ENCODE measurements at places on chromosomes 3 and 15.

DNA sequence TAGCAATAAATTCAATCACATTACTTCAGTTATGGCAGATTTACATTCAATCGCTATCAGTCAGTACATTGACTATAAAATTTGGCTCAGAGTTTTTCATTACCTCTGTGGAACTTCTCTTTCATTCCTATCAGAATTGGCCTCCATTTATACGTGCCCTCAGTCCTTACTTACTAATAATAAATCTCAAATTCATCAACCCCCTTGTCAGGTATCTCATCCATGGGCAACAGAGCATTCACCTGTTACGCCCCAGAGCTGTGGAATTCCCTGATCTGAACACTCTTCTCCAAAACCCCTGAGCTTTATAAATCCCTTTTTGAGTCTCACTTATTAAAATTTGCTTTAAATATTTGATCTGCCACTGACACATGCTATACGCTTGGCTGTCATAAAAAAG, 492.9 kb downstream of the GBE1 start:
- no peak for DNase-seq

DNA sequence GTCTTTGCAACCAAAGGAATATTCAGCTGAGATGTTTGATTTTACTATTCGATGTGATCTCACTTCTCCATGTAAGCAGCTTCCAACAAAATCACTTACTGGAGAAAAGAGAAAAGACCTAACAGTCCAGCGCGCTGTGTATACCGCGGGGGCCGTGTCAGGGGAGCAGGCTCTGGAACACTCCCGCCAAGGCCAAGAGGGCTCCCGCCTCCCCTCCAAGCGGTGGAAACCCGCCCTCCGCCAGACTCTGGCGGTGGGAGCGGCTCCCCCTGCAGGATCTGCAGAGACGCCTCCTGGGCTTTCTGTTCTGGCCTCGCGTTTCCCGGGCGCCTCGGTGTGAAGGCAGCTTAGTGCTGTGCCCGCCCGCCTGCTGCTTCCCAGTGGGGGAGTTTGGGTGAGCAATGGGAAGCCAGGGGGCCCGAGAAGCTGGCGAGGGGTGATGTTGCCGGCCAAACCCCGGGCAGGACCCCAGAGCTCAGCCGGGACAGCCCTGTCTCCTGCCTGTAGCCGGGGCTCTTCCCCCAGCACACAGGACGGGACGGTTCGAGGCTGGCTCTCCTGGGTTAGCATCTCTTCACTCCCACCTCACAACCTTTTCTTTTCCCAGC, 36.3 kb downstream of the CHST14 start:
- DNase-seq: peak; percentile 75

DNA sequence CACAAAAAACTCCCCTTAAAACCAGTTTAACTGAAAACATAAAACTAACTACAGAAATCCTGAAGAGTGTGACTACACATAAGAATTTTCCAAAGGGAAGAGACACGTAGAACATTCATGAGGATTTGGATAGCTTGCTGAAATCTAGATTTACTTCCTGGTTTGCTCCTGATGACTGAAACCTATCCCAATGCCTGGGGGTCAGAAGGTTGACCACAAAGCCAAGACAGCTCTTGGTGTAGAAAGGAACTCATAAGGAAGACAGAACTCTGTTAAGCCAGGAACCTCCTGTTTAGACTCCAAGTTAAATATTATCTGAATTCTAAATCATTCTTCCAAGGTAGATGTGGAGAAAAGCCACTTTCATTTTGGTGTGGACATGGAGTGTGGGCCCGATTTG, 92.8 kb downstream of the TFG start:
- DNase-seq: no peak

- DNase-seq: no peak
These were observed 172.6 kb upstream of the BHLHE40 start for GRCh38 chr3:4806535-4807108.

DNA sequence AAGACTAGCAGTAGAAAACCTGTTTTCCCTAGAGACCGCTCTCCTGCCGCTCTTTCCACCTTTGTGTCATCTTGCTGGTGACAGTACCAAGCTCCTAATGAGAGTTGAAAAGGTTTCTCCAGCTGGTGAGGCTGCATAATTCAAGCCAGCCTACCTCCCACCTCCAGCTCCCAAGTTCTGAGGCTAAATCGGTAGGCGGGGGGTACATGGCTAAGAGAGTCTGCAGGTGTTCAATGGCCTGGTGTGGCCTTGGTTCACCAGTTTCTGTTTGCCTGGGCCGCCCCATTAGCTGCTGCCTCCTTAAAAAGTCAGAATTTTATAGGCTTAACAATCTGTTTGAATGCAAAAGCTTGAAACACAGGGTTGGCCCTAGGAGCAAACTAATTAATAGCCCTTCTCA, 262.8 kb downstream of the SLCO3A1 start:
- peak; percentile 14 for DNase-seq

DNA sequence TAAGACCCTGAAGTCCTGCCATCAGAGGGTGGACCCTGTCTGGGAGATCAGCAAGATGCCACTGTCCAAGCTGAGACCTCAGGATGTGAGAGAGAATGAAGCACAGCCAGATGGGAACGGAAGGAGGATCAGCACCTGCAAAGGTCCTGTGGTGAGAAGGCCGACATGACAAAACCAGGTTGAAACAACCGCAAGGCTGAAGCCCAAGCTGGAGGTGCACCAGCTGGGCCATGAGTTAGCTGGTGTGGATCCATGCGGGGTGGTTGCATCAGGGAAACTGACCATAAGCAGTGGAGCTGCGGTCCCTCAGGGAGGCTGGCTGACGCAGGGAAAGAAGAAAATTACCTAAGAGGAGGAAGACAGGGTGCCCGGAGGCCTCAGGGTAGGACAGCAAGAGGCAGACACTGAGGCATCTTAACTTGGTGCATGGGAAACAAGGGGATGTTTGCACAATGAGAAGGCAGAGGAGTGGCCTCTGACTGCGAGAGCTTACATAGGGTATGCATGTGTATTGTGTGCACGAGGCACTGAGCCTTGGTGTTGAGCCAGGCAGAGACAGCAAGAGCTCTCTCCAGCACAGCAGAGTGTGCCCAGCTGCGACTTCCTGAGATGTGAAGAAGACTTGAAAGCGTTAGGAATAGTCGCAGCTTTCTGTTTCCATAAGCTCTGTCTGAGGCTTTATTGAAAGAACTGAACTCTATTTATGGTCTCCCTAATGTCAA, 497.7 kb downstream of the OCA2 start:
- peak; percentile 60 for DNase-seq

- DNase-seq: no peak
These were observed 6.7 kb downstream of the GK5 start for GRCh38 chr3:142218703-142219102.

GRCh38 chr3:57779666-57780065, 23.6 kb downstream of the SLMAP start:
- no peak for DNase-seq

GRCh38 chr15:66996094-66996493, 69.3 kb upstream of the SMAD3 start:
- DNase-seq: no peak

- DNase-seq: no peak
These were observed 219.3 kb upstream of the COL8A1 start for GRCh38 chr3:99419116-99419515.

- DNase-seq: no peak
These were observed 343.2 kb upstream of the ONECUT1 start for GRCh38 chr15:53133255-53133850.

GRCh38 chr3:62370858-62371719, 2.3 kb downstream of the FEZF2 start:
- no peak for DNase-seq

- DNase-seq: no peak
These were observed 324.7 kb upstream of the SLCO3A1 start for GRCh38 chr15:91528801-91529200.

DNA sequence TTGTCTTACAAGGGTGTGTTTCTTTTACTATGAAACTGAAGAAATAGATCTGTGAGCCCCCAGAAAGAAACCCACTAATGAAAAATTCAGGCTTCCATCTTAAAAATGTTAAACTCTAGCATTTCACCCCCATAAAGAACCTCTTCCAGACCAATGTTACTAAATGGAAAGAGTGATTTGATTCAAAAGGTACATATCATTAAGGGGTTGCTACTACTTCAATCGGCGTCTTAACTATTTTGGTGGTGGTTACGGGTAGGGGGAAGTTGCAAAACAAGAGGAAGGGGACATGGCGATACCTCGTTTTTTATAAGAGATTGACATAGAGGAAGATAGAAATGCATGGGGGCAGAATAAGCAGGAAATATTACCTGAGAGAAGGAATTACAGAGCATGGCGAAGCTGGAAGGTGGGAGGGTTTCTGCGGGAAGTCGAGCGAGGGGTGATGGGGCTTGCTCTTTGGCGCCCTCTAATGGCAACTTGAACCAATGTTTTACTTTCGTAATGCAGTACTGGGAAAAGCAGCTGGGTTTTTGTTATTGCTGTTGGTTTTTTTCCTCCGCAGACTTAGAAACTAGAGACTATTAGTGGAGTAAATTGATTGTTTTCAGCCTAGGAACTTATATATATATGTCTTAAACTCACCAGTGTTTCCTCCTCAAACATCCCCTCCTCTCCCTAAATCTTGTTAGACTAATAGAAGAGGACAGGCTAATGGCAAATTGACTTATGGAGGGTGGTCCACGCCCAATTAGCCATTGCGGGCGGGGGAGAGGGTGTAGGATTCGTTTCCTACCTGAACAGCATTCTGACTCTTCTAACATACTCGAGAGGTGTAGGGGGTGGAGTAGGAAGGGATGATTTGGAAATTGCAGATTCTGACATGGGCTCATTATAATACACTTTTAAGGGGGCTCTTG, 11.3 kb upstream of the SOX2 start:
- DNase-seq: peak; percentile 56

- DNase-seq: no peak
These were observed 121.2 kb upstream of the LSAMP start for GRCh38 chr3:116566478-116566960.

- DNase-seq: peak; percentile 12
These were observed 53.5 kb downstream of the MSL2 start for GRCh38 chr3:136142592-136142991.

DNA sequence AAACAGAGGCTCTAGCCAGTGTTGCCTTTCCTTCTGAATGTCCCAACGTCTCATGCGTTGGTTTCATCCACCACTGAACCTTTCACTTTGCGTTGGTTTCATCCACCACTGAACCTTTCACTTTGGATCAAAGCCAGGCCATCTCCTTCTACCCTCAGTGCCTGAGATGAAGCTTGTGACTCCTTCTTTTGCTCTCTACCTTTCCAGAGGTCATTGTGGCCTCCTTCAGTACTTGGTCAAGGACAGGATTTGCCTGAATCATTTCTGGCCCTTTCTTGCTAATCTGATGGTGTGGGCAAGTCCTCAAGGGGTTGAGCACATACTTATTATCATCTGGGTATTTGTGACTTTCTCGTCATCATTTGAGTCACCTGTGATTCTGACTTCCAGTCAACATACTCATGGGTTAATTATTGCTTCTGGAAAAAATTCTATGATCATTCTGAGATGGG, 50.0 kb downstream of the SELENOT start:
- no peak for DNase-seq

GRCh38 chr3:195238586-195239118, 32.3 kb downstream of the XXYLT1 start:
- no peak for DNase-seq

- no peak for DNase-seq
These were observed 26.3 kb downstream of the GPD1L start for GRCh38 chr3:32132706-32133105.

DNA sequence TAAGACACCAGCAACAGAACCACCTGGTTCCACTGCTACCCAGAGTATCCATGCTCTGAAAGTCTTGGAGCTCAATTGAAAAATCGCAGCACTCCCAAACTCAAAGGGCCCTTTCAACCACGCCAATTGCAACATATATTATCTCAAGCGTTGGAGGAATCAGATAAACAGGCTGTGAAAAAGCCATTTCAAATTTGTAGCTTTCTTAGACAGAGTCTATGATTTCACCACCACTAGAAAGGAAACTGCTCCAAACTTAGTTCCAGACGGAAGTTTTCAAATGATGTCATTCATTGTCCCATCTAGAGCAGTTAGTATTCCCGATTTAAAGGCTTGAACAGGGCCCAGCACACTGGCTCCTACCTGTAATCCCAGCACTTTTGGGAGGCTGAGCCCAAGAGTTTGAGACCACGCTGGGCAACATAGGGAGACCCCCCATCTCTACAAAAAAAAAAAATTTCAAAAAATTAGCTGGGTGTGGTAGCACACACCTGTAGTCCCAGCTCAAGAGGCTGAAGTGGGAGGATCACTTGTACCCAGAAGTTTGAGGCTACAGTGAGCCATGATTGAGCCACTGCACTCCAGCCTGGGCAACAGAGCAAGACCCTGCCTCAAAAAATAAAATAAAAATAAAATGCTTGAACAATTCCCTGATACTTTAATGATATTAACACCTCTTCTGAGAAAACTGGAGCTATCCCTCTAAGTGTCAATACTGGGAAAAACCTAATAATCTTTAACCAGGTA, 16.8 kb downstream of the TNIK start:
- no peak for DNase-seq

DNA sequence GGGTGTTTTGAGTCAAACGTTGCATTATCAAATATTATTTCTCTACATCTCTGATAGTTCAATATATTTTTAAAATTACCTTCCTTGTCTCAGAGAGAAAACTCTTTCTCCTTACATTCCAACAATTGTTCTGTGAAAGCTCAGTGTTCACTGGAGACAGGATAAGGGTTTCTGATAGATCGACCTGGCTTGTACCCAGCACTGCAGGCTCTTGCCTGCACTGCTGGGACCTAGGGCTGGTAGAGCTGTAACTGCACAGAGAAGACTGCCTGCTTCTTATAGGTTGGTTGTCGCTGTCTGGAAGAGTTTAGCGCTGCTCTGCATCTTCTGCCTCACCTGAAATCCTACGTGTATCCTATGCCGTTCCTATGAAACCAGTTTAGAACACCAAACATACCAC, 249.9 kb upstream of the LRTM1 start:
- peak; percentile 6 for DNase-seq

- no peak for DNase-seq
These were observed 787.7 kb downstream of the MCTP2 start for GRCh38 chr15:95018888-95019545.

DNA sequence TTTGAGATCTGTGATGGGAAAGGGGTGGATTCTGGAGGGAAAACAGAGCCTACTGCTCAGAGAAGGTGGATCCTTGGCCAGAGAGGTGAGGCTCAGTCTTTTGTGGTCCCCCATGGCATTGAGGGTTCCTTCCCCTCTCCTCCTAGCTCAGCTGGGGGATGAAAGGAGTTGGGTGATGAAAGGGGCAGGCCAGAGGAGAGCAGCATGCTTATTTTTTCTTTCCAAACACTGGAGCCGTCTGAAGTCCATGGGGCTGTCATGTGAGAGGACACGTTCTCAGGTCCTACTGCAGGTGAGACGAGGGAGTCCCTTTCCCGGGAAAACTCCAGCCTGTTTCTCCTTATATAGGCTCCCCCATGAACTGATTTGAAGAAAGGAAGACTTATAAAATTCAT, 71.4 kb downstream of the SCN5A start:
- DNase-seq: no peak

- DNase-seq: no peak
These were observed 595.0 kb downstream of the PYDC2 start for GRCh38 chr3:192055946-192056345.

GRCh38 chr3:48899273-48899672, 591 bp upstream of the SLC25A20 start:
- no peak for DNase-seq

- DNase-seq: no peak
These were observed 51.5 kb downstream of the TTC23 start for GRCh38 chr15:99197856-99198255.

GRCh38 chr3:117417411-117417810, 707.8 kb downstream of the TUSC7 start:
- no peak for DNase-seq

Data from NCI-H510A treated with DMSO at 0.1 percent for 48 hours (cell line).